Activated CD8-positive, alpha-beta memory T cell treated with anti-CD3 and anti-CD28 coated beads for 48 hours (primary cell): ENCODE measurements at places on chromosomes 16 and 17.

DNA sequence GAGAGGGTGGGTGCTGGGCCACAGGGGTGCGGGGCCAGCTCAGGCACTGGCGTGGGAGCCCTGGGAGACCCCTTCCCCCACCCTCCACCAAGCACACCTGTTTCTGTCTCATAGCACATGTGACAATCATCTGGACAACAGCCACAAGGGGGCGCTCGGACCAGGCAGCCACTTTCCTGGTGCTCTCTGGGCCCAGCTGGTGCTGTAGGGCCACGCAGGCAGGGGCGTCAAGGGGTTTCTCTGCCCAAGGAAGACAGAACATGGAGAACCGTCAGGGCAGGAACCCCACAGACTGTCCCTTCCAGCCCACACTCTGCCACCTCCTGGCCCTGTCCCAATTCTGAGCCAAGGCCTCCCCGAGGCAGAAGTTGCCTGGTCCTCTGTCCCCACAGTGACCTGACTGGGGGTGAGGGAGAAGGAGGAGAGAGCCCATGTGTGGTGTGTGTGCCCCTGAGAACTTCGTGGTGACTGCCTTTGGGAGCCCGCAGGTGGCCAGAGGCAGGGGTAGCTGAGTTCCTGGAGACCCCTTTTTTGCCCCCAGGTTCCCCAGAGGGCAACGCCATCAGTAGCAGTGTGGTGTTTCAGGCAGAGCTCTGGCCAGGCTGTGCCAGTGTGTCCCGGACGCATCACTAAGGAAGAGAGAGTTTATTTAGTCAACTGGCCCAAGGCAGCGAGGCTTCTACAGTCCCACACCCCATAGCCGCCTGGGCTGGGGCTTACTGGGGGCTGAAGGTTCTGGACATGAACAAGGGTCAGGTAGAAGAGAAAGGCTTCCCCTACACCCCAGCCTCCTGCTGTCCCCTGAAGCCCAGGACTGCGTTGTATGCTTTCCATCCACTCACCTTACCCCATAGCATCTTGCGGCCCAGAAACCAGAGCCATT is 3.1 kb upstream of the SETD6 start:
- DNase-seq: peak; percentile 90

GRCh38 chr16:59887856-59888255 is 1153.7 kb upstream of the GOT2 start:
- no peak for DNase-seq

DNA sequence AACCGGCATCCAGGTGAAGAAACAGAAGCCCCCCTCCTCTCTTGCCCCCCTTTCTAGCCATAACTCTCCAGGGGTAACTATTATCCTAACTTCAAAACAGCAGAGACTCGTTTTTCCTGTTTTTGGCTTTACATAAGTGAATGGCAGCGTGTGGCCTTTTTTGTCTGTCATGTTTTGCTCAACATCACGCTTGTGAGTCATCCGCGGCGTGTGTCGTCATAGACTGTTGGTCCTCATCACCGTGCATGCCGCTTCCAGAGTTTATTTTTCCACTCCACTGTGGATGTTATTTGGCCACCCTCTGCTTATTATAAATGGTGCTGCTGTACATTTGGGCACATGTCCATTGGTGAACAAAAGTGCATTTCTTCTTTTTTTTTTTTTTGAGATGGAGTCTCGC is 52.6 kb downstream of the ERN1 start:
- DNase-seq: no peak

DNA sequence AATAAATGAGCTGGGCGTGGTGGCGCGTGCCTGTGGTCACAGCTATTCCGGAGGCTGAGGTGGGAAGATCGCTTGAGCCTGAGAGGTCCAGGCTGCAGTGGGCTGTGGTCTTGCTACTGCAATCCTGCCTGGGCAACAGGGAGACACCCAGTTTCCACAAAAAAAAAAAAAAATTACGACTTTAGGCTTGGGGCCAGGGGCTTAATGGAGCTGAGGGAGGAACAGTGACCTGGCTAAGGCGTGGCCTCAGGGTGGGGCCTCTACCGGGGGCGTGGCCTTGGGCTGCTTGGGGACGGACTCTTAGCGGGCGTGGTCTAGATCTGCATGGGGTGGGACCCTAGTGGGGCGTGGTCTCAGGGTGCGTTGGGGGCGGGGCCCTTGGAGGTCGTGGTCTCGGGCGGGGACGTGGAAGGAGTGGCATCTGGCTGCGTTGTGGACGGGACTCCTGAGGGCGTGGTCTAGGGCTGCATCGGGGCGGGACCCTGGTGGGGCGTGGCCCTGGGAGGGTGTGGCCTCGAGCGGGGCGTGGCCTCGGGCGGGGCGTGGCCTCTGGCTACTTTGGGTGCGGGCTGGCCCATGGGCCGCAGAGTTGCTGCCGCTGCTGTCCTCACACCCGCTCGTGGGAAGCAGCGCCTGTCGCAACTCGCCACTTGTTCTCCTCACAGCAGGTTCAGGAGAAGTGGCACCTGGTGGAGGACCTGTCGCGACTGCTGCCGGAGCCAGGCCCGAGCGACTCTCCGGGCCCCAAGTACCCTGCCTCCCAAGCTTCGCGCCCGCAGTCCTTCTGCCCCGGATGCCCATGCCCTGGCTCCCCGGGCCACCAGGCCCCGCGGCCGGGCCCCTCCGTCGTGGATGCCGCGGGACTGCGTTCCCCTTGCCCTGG is 5.8 kb upstream of the C17orf99 start:
- DNase-seq: peak; percentile 94

DNA sequence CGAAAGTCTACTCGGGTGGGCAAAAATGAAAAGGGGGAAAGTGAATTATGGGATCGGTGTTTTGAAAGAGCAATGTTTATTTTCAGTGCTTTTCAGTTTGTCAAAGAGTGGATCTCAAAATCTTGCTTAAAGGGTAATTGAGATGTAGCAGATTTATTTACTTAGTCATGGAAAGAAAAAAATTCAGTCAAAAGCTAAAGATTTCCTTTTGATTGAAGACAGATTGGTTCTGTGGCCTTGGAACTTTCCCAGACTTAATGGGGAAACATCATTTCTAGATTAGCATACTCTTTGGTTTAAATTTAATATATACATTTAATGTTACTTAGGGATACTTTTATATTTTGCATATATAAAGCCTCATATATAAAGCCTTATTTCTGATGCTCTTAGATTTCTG is 20.6 kb downstream of the PRKAR1A start:
- no peak for DNase-seq

GRCh38 chr17:42387661-42388380 is 421 bp downstream of the STAT3 start:
- no peak for DNase-seq

DNA sequence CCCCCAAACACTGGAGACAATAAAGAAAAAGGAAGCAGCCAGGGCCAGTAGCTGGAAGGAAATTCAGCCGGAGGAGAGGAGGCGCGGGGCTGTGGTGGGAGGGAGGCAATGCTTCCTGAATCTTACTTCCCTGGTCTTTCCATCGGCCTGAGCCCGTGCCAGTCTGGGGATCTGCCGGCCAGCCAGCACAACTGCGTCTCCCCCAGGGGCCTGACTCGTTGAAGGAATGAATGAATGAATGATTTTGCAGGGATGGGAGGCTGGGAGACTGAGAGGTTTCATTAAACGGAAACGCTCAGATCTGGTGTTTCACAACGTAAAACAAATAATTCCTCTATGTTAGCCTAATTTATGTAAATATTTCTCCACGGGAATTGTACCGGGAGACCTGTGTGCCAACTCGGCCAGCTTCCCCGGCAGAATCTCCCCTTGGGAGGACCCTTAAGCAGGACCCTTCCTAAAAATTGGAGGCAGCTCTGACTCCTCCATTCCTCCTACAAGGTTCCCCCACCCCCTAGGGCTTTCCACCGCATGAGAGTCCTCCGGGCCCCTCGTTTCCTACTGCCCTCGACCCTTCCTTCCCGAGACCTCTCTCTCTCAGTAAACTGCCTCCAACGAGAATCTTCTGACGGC is 1.3 kb upstream of the BAIAP2 start:
- DNase-seq: no peak

GRCh38 chr16:31876951-31877828 is 3.6 kb downstream of the ZNF267 start:
- no peak for DNase-seq

GRCh38 chr17:19004421-19005136 is at the start of gene FAM83G:
FAM83G (minus strand) TSS chr17:19004764; CDS start chr17:19004041, 723 bp downstream.
- DNase-seq: peak; percentile 72

DNA sequence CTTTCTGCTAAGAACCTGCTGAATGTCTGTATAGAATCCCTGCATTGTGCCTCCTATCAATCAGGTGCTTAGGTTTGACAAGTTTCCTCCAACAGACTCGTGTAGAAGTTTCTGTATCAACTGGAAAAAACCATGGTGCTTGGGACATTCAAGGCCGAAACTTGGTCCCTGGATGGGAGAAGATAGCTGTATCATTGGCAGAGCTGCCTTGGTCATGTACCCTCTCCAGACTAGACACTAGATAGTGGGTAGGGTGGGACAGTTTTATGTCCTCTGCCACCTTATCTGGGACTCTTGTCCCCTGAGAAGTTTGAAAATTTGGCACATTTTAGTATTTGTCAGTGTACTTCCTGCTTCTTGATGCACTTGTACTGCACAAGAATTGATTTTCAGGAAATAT is 520.8 kb downstream of the WWOX start:
- DNase-seq: no peak

GRCh38 chr16:69056421-69056820 is 49.0 kb upstream of the HAS3 start:
- no peak for DNase-seq

GRCh38 chr17:71188811-71189492 is 931.9 kb upstream of the SOX9 start:
- DNase-seq: no peak

DNA sequence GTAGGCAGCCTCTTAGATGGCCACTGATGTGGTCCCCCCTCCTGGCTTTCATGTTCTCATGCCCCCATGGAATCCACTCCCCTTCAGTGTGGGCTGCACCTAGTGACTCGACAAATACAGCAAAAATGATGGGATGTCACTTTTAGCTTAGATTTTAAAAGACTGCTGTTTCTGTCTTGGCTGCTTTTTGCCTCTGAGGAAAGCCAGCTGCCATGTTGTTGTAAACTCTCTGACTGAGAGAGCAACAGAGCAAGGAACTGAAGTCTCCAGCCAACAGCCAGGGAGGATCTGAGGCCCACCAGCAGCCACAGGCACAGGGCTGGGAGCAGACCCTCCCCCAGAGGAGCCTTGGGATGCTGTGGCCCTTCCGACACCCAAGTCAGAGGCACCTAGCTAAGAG is 60.6 kb upstream of the MARCHF10 start:
- DNase-seq: no peak

DNA sequence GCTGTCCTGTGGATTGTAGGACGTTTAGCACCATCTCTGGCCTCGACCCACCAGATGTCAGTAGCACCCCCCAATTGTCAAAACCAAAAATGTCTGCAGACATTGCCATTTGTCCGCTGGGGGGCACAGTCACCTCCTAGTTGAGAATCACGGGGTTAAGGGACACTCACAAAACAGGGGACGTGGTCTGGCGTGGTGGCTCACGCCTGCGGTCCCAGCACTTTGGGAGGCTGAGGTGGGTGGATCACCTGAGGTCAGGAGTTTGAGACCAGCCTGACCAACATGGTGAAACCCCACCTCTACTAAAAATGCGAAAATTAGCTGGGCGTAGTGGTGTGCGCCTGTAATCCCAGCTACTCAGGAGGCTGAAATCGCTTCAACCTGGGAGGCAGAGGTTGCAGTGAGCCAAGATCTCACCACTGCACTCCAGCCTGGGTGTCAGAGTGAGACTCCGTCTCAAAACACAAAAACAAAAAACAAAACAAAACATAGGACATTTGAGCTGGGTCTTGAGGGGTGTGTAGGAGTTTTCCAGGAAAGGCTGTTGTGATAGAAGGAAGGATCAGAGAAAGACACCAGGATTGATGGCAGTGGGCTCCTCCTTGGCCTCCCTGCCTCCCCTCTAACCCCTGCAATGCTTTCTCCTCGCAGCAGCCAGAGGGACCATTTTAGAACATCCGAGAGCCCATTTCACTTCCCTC is 171.8 kb upstream of the GSE1 start:
- DNase-seq: no peak
